Stimulated activated CD4-positive, alpha-beta T cell treated with anti-CD3 and anti-CD28 coated beads, TNF-alpha, amount 100 ng/mL, for 1 hour (primary cell): ENCODE measurements at places on chromosomes 2 and 18.

DNA sequence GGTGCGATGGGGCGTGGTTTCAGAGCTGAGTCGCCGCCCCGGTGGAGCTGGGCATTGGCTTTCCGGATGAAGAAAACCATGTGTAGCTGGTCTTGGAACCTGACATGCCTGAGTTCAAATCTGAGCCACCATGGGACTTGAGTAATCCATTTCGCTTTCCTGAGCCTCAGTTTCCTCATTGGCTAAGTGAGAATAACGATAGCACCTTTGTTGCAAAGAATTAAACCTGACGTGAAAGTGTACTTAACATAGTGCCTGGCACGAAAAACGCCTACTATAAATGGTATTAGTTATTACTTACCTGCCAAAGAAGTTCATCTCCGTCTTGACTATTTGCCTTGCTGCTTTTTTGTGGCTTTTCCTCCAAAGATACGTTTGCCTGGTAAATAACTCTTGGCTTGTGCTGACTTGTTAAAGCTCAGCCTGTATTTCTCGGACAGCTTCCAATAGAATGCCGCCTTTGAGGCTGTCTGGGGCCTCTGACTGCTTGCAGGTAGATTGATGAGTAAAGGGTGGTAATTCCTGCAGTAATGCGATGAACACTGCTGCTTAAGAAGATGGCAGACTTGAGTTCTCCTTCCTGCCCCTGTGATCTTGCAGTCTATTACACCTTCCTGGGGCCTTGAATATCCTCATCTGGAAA lies 1.3 kb downstream of the CDCA7 start:
- DNase-seq = no peak

DNA sequence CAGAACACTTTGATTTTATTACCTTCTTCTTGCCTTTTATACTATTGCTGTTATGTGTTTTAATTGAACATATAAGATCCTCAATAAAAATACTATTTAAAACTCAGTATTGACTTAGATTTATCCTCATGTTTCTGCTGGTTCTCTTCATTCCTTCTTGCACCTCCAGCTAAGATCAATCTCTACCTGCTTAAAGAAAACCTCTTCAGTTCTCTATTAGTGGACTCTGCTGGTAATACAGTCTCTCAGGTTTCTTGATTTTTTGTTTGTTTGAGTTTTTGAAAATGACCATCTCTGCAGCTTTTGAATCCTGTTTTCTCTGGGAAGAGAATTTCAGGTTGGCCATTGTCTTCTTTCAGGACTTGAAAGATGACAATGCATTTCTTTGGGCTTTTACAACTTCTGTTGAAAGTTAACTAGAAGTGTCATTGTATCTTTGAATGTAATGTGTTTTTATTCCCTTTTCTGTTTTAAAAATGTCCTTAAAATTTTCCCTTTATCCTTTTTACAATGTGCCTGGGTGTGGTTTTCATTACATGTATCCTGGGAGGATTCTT lies 29.8 kb upstream of the TMEM131 start:
- DNase-seq = no peak

DNA sequence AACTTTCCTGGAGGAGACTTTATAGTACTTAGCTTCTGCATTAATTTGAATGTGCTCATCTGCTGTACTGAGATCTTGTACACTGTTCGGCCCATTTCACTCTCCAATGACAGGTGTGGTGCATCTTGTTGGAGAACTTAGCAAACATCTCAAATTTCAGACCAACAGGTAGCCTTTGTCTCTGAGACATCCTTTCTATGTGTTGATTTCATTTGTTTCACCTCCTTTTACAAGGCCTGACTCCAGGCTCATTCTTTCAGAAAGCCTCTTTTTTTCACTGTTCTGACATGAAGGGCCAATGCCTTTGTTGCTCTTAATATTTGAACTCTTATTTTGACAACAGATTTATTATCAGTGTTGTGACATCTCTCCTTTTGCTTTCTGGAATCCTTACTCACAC lies 271.8 kb upstream of the FANCL start:
- DNase-seq = no peak

- DNase-seq = no peak
Observed at GRCh38 chr2:200765995-200766660, 45.6 kb upstream of the BZW1 start.

GRCh38 chr18:22170421-22171257 lies 1.2 kb downstream of the GATA6 start:
- no peak for DNase-seq

DNA sequence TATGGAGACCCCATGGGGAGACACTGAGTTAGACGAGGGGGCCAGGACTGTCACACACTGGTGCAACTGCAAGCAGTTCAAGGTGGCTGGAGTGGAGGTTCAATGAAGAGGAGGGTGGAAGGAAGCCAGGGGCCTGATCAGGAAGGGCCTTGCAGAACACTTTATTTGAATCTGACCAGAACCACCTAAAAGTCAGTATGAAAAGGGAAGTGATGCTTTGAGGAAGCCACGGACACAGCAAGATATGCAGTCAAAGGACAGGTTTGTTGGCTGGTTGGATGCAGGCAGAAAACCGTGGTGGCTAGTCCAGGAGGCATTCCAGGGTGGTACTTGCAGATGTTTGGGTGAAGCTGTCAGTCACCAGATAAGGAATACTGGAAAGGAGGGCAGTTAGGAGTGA lies 3.5 kb upstream of the FAM124B start:
- no peak for DNase-seq

DNA sequence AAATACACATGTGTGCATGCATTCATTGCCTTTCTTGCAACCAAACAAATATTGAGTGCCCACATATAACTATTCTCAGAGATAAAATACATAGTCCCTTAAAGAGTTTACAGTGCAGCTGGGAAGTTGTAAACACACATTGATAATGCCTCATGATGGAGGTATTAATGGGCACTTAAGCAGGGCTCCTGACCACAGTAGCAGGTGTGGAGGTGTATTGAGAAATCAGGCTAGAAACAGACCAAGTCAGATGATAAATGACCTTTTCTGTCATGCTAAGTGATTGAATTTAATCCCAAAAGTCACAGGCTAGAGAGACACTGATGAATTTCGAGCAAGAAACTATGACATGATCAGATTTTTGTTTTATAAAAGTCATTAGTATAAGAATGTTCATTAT lies 157.7 kb downstream of the ZNF385B start:
- DNase-seq = no peak

- DNase-seq = no peak
Observed at GRCh38 chr18:58175122-58175785, 131.2 kb downstream of the NEDD4L start.

GRCh38 chr2:129827311-129828090 lies 152.0 kb upstream of the RAB6C start:
- no peak for DNase-seq

DNA sequence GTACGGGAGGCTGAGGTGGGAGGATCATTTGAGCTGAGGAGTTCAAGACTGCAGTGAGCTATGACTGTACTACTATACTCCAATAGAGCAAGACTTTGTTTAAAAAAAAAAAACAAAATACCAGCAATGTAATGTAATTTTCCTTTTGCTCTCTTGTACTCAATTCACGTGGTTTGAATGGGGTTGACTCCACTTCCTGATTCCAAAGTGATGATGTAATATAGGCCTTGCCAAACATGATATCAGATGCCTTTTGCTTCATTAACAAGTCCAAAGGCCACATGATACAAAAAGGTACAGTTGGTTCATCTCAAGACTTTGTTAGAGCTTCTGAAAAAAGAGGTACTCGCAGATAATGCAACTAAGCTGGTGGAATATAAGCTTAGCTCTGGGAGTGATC lies 321.8 kb downstream of the ZEB2 start:
- DNase-seq = no peak

GRCh38 chr2:196217116-196217515 lies 45.7 kb upstream of the STK17B start:
- DNase-seq = no peak

DNA sequence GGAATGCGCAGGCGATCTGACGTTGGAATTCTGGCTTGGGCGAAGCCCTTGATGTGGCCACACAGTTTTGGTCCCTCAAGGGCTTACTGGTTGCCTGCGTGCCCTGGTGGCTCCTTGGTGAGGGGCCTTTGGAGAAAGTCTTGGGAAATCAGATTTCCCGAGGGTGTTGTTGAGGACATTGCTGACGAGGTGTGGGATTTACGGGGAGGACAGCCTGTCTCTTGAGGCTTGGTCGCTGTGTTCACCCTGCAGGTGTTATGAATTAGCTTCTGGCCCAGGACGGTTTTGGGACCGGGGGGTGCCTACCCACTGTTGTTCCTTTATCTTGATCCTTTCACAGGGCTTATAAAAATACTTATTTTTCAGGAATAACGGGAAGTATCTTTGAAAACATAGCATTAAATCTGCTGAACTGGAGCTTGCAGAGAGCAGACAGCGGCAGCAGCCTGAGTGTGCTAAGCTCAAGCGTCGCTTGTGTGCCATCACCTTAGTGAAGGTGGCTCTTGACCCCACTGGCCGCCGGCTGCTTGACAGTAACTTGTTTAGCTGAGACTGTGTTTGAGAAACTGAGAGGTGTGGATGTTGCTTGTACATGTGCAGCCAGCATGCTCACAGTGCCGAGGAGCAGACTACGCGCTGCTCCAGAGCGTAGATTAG lies 4.2 kb downstream of the CTDP1 start:
- DNase-seq = no peak

- DNase-seq = no peak
Observed at GRCh38 chr2:21198637-21199036, 74.9 kb downstream of the TDRD15 start.

- no peak for DNase-seq
Observed at GRCh38 chr2:28101892-28102291, 211.4 kb downstream of the BABAM2 start.

DNA sequence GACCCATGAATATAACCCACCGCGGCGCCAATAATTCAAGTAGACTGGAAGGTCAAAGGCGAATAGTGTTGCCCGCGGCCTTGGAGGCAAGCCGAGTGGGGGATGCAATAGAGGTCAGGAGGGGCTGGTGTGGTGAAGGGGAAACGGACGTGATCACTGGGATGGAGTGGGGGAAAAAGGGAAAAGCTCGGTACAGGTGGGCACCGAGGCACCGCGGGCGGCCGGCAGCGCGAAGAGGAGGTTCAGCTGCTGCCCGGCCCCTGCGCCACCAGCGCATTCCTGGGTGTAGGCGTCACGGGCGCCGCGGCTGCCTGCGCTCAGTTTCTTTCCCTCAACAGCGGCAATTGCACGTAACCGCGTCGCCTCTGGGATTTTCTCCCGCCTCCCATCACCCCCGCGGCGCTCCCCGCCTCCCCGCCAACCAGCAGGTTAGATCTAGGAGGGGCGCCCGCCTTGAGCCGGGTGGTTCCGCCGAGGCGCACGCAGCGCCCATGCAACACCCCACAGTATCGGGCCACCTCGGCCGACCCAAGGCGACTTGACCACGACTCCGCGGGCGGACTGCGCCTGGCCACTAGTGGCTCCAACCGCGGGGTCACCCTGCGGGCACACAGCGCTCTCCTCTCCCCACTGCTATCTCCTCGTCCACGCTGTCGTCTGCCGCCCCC lies 1.5 kb downstream of the RND3 start:
- DNase-seq = no peak

- DNase-seq = no peak
Observed at GRCh38 chr2:218161644-218162043, 5.1 kb downstream of the CXCR1 start.

- no peak for DNase-seq
Observed at GRCh38 chr2:181677912-181678586, 2.3 kb downstream of the NEUROD1 start.

- DNase-seq = no peak
Observed at GRCh38 chr18:80229766-80230745, 17.3 kb downstream of the PARD6G start.

GRCh38 chr2:19864381-19864780 lies 37.4 kb downstream of the TTC32 start:
- DNase-seq = no peak

GRCh38 chr2:17125989-17126620 lies 392.1 kb downstream of the RAD51AP2 start:
- no peak for DNase-seq

DNA sequence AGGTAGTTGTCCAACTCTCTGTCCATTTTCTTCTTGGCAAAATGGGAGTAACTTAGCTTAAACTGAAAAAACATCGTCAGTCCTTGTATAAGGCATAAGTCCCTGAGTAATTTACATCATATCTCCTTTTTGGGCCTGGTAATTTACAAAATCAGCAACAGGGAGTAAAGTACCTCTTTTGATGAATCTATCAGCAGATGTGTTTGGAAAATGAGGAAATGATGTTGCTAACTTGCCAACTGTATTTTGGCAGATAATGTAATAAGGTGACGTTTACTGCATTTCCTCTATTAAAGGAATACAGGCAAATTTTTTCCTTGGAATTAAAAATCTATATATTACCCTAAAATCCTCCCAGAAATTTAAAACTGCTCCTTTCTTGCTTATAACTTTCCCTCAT lies 29.2 kb downstream of the ANKRD44 start:
- no peak for DNase-seq

DNA sequence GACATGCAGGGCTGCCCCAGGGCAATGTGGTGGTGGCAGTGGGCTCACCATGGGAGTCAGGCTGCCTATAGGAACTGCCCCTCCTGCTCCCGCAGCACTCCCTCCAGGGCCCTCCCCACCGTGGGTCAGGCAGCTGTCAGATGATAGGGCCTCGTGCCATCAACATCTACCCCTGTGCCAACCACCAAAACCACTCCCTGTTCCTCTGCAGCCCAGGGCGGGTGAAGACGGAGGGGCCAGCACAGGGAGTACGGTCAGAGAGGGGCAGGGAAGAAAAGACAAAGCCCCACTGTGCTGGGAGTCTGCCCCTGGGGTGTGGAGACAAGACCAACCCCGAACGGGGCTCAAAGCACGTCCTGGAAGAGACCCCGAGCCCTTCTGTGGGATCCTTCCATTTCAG lies 97.4 kb downstream of the TNS1 start:
- no peak for DNase-seq

DNA sequence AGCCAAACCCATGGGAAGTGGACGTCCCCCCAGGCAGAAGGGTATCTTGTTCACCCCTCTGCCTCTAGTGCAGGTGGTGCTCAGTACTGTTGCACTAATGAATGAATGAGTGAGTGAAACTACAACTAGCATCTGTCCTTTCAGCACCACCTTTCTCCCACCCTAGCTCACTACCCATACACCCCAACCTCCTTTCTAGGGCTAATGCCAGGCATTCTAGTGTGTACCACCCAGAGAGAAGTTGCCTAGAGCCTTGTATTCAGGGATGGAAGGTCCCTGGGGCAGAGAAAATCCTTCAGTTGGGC lies 22.5 kb downstream of the CCT7 start:
- no peak for DNase-seq

GRCh38 chr2:30216157-30216556 lies 15.2 kb upstream of the LBH start:
- DNase-seq = no peak

- no peak for DNase-seq
Observed at GRCh38 chr2:156907806-156908205, 349.7 kb upstream of the GALNT5 start.

DNA sequence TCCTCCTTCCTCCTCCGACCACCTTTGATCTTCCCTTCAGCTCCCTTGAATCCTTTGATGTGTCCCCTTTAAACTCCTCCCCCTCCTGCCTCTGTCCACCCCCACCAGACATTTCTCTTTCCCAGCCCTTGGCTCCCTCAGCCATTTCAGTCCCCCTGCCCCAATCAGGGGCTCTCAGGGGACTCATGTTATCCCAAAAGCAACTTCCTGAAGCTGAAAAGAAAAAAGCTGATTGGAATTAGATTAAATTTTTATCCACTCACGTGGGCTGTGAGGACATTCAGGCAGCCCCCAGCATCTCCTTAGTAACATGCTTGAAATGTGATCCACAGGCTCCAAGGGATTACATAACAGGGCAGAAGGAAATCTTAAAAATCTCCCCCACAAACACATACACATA lies 81.3 kb downstream of the NEURL3 start:
- DNase-seq = no peak
